ENCODE measurements at places on chromosomes 2 and 18.

GRCh38 chr2:77336013-77336412 is 186.2 kb downstream of the LRRTM4 start:
- no peak for DNase-seq

GRCh38 chr2:30978854-30979253 is 159.4 kb downstream of the GALNT14 start:
- no peak for DNase-seq

GRCh38 chr2:187215532-187216240 is 232.4 kb downstream of the CALCRL start:
- no peak for DNase-seq

DNA sequence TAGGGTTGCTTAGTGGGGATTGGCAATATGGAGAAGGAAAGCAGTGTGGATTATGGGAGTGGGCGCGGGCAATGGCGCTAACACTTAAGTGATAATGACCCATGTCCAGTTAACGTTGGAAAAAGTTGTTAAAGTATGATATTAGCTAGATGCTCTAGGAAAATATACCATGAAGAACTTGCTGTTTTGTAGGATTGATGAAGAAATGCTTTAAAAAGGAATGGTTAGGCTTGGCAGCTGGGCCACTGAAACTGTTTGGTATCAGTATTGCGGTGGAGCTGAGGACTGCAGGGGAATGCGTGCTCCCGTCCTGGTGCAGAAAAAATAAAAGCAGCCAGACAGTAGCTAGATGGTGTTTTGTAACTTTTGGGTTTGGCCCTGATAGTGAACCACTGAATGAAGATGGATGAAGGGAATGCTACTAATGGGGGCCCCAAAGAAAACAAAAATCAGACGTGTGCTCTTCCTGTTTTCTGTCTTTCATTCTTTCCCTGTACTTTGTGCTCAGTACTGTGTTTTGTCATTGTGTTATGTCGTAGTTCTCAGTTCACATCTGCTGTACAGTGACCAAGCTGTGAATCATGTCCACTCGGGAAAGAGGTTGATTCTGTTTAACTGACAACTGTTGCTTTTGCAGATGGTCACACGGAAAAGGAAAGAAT is 999 bp downstream of the INSIG2 start:
- DNase-seq, result no peak

- no peak for DNase-seq
Observed at GRCh38 chr2:202530038-202530437, 104.7 kb upstream of the FAM117B start.

- no peak for DNase-seq
Observed at GRCh38 chr2:82476094-82476493, 1983.0 kb downstream of the SUCLG1 start.

GRCh38 chr2:195404651-195405050 is 252.4 kb upstream of the SLC39A10 start:
- DNase-seq, result no peak

- DNase-seq, result no peak
Observed at GRCh38 chr2:42913280-42913878, 121.0 kb upstream of the HAAO start.

- no peak for DNase-seq
Observed at GRCh38 chr2:24040511-24040910, 6.7 kb downstream of the WDCP start.

DNA sequence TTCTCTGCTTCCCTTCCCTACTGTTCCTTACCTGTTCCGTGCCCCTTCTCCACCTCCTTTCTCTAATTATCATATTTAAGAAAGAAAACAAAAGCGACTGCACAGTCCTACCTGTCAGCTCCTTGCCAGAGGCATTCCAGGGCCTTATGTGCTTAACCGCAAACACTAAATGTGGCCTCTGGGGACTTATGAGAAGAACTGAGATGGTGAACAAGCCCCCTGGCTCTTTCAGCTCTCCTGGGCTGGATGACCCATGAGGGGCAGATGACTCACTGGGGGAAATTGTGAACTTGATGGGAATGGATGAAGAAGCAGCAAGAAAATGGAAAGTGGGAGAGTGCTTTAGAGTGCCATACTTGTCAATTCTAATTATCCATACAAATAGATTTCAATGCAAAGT is 106.3 kb upstream of the LYPD1 start:
- DNase-seq, result no peak

GRCh38 chr2:62662554-62662953 is 43.0 kb upstream of the EHBP1 start:
- DNase-seq, result no peak

DNA sequence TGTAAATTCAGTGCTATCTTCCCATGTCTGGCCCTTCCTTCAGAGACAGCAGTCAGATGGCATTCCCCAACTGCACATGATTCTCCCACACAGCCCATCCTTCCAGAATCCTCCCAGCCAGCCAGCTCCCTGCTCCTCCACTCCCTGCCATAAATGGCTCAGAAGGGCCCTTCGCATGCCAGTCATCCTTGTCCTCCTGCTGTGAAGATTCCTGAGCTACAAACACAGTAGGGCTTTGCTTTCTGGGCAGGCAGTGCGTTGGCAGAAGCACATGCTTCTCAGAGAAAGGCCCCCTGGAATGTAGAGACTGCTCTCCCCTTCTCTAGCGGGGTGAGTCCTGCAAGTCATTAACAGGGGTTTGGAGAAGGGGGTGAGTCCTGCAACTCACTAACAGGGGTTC is 71.9 kb downstream of the TEX51 start:
- no peak for DNase-seq

DNA sequence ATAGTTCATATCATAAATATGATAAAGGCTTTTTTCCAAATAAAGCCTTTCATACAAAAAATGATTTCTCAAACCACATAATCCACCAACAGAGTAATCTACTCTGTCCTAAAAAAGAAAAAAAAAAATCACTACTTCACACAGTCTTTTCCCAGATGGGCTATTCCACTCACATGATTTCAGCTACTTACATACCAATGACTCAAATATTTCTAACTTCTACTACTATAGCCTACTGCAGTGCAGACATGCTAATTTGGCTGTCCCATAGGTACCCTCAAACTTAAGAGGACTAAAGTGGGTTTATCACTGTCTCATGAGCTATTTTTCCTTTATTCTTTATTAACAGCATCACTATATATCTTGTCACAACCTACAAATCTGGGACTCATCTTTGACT is 57.4 kb downstream of the SLC66A3 start:
- no peak for DNase-seq

DNA sequence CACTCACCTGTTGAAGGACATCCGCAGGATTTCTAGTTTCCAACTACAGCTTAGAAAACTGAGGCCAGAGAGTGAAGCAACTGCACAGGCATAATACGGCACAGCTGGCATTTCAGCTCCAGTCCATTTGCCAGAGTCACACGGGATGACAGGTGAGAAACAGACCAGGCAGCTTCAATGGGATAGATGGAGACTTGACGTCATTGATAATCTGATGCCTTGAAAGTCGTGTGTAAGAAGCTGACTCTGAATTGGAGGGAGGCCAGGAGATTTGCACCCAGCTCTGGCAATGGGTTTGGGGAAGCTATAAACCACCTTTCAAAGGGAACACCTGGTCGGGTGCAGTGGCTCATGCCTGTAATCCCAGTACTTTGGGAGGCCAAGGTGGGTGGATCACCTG is 12.4 kb upstream of the DNMT3A start:
- no peak for DNase-seq

- DNase-seq, result no peak
Observed at GRCh38 chr2:218261423-218262236, 815 bp downstream of the GPBAR1 start.

DNA sequence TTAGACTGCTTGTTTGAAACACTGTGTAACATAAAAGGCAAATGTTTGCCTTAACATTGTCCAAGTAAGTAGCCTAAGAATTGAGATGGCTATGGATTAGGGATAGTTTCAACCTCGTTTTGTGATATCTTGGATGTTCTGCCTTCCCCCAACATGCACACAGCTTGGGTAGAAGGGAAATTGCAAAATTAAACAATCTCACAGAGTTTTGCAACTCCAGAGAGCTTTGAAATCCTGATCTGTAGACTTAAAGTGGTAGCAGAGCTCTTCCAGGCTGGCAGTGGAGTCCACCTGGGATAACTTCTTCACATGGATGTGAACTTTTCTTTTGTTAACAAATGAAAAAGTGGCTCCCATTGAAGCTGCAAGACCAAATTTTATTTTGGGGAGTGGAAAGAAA is 59.6 kb downstream of the CHRNA1 start:
- no peak for DNase-seq

- no peak for DNase-seq
Observed at GRCh38 chr2:70690846-70691245, 77.2 kb downstream of the ADD2 start.

DNA sequence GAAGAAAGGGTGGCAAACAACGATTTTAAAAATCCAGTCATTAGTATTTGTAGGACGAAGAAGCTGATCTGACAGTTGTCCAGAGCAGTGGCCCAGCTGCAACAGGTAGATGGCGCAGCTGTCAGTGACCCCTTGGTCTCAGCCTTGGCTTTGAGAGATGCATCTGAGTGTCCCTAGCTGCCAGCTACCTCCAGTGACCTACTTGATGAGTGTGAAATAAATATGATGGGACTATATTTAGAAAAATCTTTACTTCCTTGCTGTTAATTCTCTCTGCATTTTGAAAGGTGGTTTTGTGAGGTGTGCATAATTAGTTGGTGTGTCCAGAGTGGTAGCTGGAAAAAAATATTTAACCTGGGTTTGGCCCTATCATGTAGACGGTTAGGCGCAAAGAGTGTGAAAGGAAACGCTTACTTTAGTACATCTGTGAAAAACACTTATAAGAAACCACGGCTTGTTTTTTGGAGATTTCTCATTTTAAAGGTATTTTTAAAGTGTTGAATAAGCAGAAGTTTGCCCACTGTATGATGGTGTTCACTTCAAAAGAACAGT is 963 bp downstream of the INPP1 start:
- no peak for DNase-seq

GRCh38 chr2:18436503-18437005 is 123.9 kb downstream of the RDH14 start:
- no peak for DNase-seq

GRCh38 chr2:75632091-75632701 is 14.4 kb upstream of the MRPL19 start:
- no peak for DNase-seq

GRCh38 chr2:40877734-40878288 is 425.9 kb upstream of the SLC8A1 start:
- DNase-seq, result no peak

GRCh38 chr18:11761553-11761952 is 72.5 kb downstream of the GNAL start:
- no peak for DNase-seq

- no peak for DNase-seq
Observed at GRCh38 chr2:8144785-8145184, 537.1 kb upstream of the ID2 start.

DNA sequence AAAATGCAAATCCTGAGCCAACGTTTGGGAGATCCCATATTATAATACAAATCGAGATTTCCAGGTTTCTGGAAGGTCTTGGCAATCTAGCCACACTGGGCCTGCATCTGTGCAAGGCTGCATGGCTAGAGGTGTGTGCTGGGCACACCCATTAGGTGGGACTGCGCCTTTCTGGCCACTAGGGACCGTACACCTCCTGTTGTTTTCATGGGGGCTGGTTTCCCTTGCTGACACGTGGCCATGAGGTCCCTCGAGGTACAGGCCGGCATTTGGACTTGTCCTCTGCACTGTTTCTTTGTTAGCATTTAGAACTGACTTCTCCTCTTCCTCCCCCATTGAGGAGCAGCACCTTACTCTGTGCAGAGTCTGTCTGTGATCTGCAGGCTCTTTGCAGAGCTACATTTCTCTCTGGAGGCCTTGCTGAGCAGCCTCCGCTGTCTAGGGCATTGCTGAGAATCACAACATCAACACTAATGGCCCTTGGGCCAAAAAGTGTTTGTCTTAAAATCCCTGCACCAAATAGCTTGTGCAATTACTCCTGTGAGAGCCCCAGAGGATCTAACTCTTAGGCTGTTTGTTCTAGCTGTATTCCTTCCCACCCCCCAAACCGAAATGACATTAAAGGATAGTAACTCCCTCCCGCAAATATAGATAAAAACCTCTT is 131.2 kb downstream of the NEDD4L start:
- no peak for DNase-seq

GRCh38 chr2:158968396-158969161 is at the start of gene TANC1:
Gene TANC1, plus strand, starts transcription at chr2:158968640. Its CDS starts 97,271 bp downstream, at chr2:159065911.
- DNase-seq, result peak; percentile 12

DNA sequence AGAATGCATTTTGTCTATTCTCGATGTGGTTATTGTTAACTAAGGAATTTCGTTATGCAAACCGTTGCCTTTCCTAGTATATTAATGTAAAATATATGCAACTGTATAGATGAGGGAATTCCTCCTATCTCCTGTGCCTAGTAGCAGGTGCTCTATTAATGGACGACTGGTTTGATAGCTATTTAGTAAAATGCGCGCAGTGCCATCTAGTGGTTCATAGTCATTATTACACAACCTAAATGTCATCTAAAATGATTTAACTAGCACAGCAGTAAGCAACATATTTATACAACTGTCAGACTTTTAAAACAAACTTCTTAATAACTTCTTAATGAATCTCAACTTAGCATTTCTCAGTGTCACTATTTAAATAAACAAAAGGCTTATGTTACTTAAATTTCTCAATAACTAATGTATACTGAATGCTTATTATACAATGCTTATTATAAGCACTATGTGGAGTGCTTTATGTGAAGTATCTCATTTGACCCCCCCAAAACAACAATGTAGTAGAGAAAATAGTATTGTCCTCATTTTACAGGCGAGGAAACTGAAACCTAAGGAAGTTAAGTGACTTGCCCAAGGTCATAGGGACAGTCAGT is 77.9 kb downstream of the DTNA start:
- DNase-seq, result no peak

DNA sequence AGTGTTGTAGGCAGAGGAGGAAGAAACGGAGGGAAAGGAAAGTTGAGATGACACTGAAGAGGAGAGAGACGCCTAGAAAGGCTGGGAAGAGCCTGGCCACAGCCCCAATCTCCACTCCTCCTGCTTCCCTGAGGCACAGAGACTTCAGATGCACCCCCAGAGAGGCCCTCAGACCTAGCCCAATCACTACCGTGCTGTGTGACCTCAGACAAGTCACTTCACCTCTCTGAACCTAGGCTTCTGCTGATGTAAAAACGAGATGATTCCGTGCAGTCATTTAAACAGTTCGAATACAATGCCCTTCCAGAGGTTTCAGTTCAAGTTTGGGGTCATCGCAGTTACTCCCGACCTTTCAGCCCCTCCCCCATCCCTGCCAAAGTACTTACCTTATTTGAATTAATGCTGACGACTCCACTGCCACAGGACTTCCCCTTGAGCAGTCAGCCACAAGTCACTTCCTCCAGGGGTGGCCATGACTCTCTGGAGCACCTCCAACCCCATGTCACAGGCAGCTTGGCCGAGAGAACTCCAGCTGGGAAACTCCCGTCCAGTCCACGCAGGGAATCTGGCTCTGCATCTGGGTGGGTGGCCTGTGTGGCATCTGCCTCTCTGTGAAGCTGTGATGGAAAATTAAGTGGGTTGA is 105.2 kb upstream of the ID2 start:
- no peak for DNase-seq

GRCh38 chr2:159795841-159796690 is 1.9 kb downstream of the CD302 start:
- no peak for DNase-seq

Measured in activated CD4-positive, alpha-beta T cell treated with anti-CD3 and anti-CD28 coated beads for 1 hour (primary cell).